ENCODE measurements at places on chromosomes 7 and 10.
A peak's percentile ranks its signal among the peaks of the same experiment; 100 is the strongest.

GRCh38 chr7:105268511-105269392 is 120.0 kb downstream of the SRPK2 start:
- DNase-seq: peak; percentile 69

DNA sequence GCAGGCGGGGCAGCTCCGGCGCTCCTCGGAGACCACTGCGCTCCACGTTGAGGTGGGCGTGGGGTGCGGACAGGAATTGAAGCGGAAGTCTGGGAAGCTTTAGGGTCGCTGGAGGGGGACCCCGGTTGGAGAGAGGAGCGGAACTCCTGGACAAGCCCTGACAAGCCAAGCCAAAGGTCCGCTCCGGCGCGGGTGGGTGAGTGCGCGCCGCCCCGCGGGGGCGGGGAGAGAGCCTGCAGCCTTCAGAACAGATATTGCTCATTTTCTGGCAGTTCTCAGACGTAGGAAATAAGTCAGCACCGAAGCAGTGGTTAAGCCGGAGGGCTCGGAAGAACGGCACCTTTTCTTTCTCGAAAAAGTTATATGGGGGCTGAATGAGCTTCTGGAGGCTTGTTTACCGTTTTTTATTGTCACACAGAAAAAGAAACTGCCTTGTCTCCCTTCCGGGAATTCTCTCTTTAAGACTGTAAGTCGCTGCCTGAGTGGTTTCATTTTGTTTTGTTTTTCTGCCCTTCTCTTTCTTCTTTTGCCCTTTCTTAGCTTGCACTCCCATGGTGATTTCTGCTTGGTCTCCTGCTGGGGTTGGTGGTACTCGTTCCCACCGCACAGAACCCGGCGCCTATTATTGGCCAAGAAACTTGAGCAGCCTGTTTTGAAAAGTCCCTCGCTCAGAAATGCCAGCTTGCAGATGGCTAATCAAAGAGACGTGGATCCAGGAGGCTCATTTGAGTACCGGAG is 732 bp downstream of the FAS start:
- no peak for DNase-seq

DNA sequence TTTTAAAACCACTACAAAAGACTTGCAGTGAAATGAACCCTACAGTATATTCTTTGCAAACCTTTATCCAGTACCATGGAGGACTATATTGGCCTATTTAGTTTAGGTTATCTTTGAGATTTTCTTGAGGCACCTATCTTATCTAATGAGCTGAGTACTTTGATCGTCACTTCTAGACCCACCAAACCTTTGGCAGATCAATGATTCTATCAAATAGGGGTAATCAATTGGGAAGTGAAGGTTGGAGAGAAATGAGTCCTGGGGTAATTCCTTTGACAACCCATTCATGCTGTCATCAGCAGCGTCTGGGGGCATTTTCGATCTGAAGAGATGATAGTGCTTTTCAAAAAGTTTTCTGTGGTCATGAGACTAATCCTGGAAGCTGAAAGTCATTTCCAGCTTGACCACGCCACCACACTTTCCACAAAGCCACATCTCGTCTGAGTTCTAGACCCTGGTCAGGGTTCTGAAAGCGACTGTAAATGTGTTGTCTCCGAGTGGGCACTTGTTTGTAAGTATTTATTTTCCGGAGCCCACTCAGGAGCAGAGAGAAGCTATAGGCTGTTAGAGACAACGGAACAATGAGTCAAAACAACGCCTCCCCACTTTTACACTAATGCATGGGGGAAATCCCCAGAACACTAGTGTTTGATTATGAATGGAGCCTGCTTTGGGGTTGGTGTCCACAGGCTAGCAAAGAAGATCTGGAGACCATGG is 4.8 kb downstream of the EGR2 start:
- no peak for DNase-seq

DNA sequence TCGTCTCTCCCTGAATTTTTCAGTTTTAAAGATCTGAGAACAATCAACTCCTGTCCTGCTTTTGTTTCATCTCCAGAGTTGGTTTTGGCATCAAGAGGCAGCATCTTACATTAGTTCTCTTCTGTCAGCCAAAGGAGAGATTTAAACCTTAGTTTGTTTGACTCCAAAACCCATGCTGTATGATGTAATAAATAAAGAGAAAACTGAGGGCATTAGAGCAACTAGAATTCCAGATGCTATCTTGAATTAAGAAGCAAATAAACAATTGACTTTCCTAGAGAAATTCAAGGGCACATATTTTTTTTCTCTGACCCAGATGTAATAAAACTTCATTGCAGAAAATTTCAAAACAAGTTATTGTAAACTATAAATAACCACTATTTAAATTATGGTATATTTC is 54.4 kb downstream of the INHBA start:
- DNase-seq: no peak

DNA sequence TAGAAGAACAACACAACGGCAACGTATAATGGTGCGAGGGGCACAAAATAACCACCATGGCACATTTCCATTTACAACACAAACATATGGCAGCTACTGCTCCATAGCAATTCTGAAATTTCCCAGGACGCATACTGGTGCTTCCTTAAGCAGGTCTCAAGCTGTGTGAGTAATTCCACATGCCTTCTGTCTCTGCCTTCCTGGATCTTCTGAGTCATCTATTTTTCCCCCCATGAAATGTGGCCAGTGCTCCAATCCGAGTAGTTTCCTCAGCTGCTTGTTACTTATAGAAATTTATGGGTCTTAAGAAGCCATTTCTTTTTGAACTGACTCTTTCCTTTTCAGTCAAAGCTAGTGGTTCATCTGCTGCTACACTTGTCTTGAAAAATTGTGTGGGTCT is 256.6 kb upstream of the KLF6 start:
- DNase-seq: no peak

DNA sequence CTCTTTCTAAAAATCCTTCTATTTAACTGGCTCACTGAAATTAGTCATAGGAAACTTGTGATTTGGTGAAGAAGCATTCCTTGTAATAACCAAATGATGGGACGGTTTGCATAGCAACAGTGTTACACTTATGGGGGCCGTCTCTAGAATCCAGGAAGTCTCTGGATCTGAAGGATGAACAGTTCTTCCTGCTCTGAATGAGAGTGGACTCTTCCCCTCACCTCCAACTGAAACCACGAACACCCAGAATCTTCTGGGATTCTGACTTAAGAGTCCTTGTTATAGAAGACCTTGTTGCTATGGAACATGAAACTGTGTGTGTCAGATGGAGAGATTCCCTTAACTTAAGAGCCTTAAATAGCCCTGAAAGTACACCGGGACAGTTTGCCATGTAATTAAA is 23.2 kb downstream of the NOLC1 start:
- no peak for DNase-seq

- DNase-seq: no peak
These were observed 53.5 kb downstream of the NRF1 start for GRCh38 chr7:129665013-129665401.

- DNase-seq: no peak
These were observed 83.3 kb downstream of the RNLS start for GRCh38 chr10:88499569-88500470.

- DNase-seq: no peak
These were observed 21.3 kb downstream of the ZEB1 start for GRCh38 chr10:31340343-31340742.

- DNase-seq: no peak
These were observed 26.4 kb downstream of the MBL2 start for GRCh38 chr10:52746169-52746568.

Measured in NCI-H2227 treated with DMSO at 0.1 percent for 48 hours (cell line).